ENCODE measurements at places on chromosomes 1 and 21.

DNA sequence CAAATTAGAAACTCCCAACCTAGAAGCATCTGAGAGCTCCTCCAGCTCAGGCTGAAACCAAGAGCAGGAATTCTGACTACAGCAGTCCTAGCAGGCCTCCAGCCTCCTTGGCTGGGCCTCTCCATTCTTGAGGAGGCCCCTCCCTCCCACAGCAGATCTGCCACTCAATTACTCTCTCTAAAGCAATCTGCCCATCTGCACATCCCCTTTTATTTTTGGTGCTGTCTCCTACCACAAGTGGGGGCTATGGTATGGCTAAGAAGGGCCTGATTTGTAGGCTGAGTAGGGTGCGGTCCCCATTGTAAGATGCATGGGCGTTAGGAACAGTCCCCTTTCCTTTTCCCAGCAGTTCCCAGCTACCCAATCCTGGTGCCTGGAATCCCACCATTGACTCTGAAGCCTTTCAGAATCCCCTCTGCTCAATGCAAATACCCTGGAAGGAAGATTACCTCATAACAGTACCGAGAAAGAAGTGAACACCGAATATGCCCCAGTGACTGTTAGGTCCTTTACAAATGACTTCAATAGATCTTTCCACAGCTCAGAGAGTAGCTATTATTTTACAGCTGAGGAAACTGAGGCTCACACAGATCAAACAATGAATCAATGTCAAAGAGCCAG is 11.6 kb upstream of the TTC39A start:
- no peak for DNase-seq

GRCh38 chr1:183379951-183380350 is 38.2 kb downstream of the NMNAT2 start:
- no peak for DNase-seq

- DNase-seq, result no peak
Observed at GRCh38 chr1:165570078-165570477, 26.3 kb downstream of the LRRC52 start.

DNA sequence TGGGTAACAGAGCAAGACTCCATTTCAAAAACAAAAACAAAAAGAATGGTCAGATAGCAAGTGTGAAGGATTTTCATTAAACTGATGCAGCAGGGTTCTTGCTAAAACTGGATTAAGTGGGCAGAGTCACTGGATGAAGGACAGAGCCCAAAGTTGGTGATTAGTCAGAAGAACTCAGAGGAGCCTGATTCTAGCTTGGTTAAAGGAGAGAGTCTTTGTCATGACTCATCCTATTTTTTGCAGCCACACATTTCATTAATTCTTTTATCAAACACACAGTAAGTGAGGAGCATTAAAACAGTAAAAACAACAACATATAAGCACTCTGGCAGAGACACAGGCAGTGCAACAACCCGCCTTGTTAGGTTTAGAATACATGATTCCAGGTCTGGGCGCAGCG is 56.0 kb upstream of the EDARADD start:
- DNase-seq, result no peak

- no peak for DNase-seq
Observed at GRCh38 chr21:17668479-17669140, 55.9 kb upstream of the BTG3 start.

DNA sequence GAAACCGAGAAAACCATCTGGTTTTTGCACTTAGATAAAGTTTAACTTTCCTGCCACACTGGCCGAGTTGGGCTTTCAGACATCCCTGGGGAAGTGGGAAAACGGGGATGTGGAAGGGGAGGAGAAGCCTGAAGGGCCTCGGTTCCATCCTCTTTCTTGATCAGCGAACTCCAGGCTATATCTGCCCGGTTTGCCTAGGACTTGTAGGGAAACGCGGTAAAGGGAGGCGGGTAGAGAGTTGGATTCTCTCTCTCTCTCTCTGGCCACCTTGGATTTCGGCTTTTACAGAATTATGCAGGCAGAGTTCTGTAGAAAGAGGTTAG is 4.6 kb upstream of the LHX8 start:
- DNase-seq, result no peak

DNA sequence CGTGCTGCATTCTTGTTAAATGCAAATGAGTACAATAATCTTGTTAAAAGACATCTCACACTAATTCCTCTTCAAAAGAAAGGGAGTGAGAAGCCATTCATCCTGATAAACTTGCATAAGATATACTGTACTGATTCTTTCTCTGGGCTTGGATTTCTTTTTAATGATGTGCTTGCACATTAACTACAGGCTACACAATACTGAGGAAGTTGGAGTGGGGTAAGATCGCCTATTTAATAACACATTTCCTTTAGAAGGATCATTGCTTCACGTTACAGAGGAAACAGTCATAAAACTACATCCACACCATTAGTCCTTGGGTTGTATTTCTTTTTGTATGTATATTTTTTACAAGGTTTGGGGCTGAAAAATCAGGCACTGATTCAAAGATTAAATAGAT is 36.6 kb downstream of the NRIP1 start:
- DNase-seq, result no peak

DNA sequence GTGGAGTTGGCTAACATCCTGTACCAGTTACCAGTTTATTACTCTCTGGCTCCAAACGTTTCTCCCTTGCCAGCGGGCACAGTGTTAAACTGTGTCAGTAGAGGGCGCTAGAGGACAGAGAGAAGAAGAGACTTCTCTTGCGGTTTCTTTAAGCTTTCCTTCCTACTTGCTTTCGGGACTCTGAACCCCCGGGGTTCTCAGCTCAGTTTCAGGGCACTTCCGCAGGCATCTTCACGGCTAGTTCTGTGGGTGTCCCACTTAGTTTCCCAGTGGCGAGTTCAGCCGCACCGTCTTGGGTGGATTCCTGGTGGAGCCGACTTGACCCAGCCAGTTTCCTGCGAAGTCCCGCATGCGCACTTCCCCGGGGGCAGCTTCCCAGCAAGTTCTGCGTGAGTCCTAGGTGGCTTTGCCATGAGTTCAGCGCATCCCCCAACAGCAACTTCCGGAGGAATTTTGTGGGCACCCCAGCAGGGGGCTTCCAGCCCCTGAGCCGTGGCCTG is 37.9 kb upstream of the BTG2 start:
- peak; percentile 73 for DNase-seq

GRCh38 chr1:23732363-23733224 is 10.7 kb upstream of the ELOA start:
- DNase-seq, result no peak

- no peak for DNase-seq
Observed at GRCh38 chr1:156162430-156163037, 9.1 kb downstream of the SEMA4A start.

- DNase-seq, result no peak
Observed at GRCh38 chr1:207328004-207328403, 6.5 kb downstream of the CD55 start.
